ENCODE measurements at places on chromosomes 6 and 20.

- no peak for DNase-seq
Observed at GRCh38 chr6:155010940-155011339, 15.8 kb downstream of the TIAM2 start.

GRCh38 chr6:88142297-88142668 is 23.9 kb downstream of the CNR1 start:
- no peak for DNase-seq

- DNase-seq: no peak
Observed at GRCh38 chr6:127332383-127332961, 10.9 kb downstream of the ECHDC1 start.

- DNase-seq: no peak
Observed at GRCh38 chr6:95143408-95144180, 433.7 kb upstream of the MANEA start.

- DNase-seq: no peak
Observed at GRCh38 chr6:136244061-136244616, 6.0 kb downstream of the MTFR2 start.

- DNase-seq: no peak
Observed at GRCh38 chr20:62831361-62831788, 14.5 kb downstream of the COL9A3 start.

DNA sequence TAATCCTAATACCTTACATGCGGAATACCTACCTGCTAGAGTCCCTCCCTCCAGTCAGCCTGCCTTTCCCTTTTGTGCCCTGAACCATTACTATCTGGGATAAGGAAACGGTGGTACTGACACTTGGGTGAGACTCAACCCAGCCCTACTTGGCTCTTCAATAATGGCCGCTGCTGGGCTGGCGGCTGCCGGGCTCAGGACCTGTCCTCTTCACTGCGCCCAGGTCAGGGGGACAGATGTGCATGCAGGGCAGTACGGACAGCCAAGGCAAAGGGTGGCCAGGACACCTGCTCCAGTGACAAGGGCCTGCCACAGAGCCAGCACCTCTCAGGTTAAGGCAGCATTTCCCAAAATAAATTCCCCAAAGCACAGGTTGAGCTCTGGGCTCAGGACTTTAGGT is 29.9 kb downstream of the UBE2V1 start:
- DNase-seq: no peak

DNA sequence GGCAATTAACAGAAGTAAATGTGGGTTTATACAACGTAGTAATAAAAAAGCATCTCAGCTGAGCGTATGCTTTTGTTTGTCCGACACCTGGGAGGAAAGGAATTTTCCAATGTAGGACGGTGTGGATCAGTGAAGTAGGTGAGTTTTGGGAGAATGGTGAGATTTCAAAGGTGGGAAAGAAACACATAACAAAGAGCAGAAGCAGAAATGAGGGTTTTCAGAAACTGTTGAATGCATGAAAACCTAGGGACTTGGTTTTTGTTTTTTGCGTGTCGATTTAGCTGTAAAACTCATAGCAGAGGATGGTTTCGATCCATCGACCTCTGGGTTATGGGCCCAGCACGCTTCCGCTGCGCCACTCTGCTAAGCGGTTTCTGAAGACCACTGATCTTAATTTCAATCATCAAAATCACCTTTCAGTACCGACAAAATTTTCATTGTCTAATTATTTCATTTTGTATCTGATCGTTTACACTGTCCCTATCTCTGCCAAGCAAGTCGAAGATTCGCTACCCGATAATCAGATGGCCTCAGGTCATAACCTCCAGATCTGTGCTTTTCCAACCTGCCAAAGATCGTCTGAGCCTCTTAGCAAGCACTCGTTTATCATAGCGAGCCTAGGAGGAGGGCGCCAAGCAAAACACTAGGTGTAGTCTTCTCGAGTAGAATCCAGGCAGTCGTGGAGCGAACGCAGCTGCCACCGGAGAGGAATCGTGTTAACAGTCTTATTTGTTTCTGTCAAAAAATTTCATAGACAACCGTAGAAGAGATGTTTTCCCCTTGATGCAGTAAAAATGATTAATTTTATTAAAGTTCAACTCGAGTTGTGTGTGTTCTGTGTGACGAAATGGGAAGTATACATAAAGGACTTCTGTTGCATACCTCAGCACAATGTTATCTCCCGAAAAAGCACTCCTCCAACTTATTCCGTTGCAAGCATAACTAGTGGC is 20.9 kb upstream of the POM121L2 start:
- DNase-seq: peak; percentile 23

All from stimulated activated naive CD4-positive, alpha-beta T cell (primary cell).